GM12878 (cell line): ENCODE measurements at places on chromosomes 5 and 9. TPM values are rescaled to one million over a fixed set of nuclear protein-coding genes. Genes with fewer than 3 reads are reported as not detected.

GRCh38 chr9:136059851-136060670 lies 35.0 kb downstream of the NACC2 start:
- H3K4me3 ChIP-seq, result no peak overlapping the region
- no peaks in the 10 kb centered on the region for H3K36me3 ChIP-seq
- no peak overlapping the region for H3K27ac ChIP-seq
- no peak for DNase-seq
- H3K27me3 ChIP-seq, result no peaks in the 10 kb centered on the region

DNA sequence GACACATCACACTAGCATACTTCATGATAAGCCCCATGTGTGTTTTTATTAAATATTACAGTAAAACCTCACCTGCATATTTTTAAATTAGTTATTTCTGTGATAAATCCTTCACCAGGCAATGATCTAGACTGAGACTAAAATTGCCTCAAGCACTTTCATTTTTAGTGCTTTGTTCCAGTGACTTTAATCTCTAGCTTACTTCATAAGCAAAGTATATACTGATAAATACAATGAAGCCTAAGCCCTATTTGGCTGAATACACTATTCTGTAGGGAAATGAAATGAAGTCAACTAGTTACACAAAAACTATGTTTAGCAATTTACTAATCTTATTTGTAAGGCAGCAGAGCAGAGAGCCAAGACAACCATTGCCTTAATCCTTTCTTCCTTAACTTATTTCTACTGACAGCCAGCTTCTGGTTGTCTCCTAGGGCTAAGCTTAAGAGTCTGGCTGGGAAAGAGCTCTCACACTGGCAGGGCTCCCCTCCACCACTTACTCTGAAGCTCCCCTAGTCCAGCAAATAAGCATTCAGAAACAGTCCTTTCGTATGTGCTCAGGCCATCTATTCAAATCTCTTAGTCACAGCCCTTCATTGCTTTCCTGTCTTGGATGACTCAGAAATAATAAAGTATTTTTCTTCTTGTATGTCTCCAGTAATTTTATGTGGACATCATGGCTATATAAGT lies 31.4 kb upstream of the MTAP start:
- H3K27me3 ChIP-seq, result no peaks in the 10 kb centered on the region
- no peaks in the 10 kb centered on the region for H3K36me3 ChIP-seq
- H3K27ac ChIP-seq, result no peak overlapping the region
- no peak for DNase-seq

DNA sequence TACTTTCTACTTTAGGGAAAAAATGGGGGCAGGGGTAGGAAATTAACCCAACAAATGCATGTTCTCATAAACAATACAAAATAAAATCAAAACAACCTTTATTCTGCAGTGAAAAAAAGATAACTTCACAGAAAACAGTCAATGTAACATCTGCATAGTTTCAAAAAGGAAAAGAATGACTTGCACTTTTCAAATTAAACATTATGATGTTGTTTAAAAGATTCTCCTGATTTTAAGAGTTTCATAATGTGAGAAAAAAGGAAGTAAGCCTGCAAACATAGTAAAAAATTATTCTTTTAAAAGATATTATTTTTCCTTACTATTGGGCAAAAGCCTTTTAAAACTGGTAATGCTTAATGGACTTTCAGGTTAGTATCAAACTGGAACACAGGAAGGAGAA lies 7.6 kb downstream of the C9orf72 start:
- H3K4me1 ChIP-seq, result peaks cover 10% of the 10 kb centered on the region; the same call in 1 of the 2 replicates
- no peak for DNase-seq
- H3K36me3 ChIP-seq, result no peaks in the 10 kb centered on the region

- H3K36me3 ChIP-seq, result no peaks in the 10 kb centered on the region
- H3K4me1 ChIP-seq, result no peaks in the 10 kb centered on the region
- no peaks in the 10 kb centered on the region for H3K27me3 ChIP-seq
Measured at GRCh38 chr9:137985637-137986071, 108.1 kb downstream of the CACNA1B start.

- no peaks in the 10 kb centered on the region for H3K36me3 ChIP-seq
- DNase-seq, result no peak
- H3K4me3 ChIP-seq, result no peak overlapping the region
- peaks cover 4% of the 10 kb centered on the region for H3K4me1 ChIP-seq
Measured at GRCh38 chr9:27571011-27571410, 2.3 kb downstream of the C9orf72 start.

GRCh38 chr9:35606138-35606504 lies 1.1 kb downstream of the TESK1 start:
- H3K4me3 ChIP-seq, result peak overlapping the region; percentile 81
- no peaks in the 10 kb centered on the region; the same call in 1 of the 2 replicates for H3K36me3 ChIP-seq
- no peaks in the 10 kb centered on the region for H3K27me3 ChIP-seq
- H3K27ac ChIP-seq, result no peak overlapping the region
- no peak for DNase-seq
- H3K4me1 ChIP-seq, result peaks cover 8% of the 10 kb centered on the region

- H3K4me3 ChIP-seq, result no peak overlapping the region
- H3K4me1 ChIP-seq, result no peaks in the 10 kb centered on the region
- H3K27ac ChIP-seq, result no peak overlapping the region
- H3K36me3 ChIP-seq, result no peaks in the 10 kb centered on the region
- no peak for DNase-seq
Measured at GRCh38 chr9:80946496-80947170, 742.7 kb downstream of the TLE1 start.

DNA sequence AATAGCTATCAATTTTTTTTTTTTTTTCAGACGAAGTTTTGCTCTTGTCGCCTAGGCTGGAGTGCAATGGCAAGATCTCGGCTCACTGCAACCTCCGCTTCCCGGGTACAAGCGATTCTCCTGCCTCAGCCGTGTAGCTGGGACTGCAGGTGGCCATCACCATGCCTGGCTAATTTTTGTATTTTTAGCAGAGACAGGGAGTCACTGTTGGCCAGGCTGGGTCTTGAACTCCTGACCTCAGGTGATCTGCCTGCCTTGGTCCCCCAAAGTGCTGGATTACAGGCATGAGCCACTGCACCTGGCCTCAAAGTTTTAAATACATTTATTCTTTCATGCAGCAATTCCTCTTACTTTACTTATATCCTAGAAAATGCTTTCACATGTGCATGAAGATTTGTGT lies 17.6 kb downstream of the TRIM14 start:
- H3K4me1 ChIP-seq, result peaks cover 86% of the 10 kb centered on the region
- peak overlapping the region; percentile 75 for H3K27ac ChIP-seq
- peak overlapping the region; percentile 27; the same call in 1 of the 2 replicates for H3K4me3 ChIP-seq
- H3K27me3 ChIP-seq, result no peaks in the 10 kb centered on the region

GRCh38 chr9:65426231-65426630 lies 141.2 kb upstream of the FOXD4L5 start:
- H3K4me1 ChIP-seq, result no peaks in the 10 kb centered on the region
- no peak overlapping the region for H3K27ac ChIP-seq
- DNase-seq, result no peak
- no peak overlapping the region for H3K4me3 ChIP-seq
- no peaks in the 10 kb centered on the region for H3K27me3 ChIP-seq

- no peak for DNase-seq
- no peak overlapping the region for H3K4me3 ChIP-seq
- no peaks in the 10 kb centered on the region for H3K27me3 ChIP-seq
- peaks cover 6% of the 10 kb centered on the region; the same call in 1 of the 2 replicates for H3K4me1 ChIP-seq
- no peak overlapping the region for H3K27ac ChIP-seq
- H3K36me3 ChIP-seq, result no peaks in the 10 kb centered on the region
Measured at GRCh38 chr5:34913072-34913471, 2.2 kb downstream of the RAD1 start.

DNA sequence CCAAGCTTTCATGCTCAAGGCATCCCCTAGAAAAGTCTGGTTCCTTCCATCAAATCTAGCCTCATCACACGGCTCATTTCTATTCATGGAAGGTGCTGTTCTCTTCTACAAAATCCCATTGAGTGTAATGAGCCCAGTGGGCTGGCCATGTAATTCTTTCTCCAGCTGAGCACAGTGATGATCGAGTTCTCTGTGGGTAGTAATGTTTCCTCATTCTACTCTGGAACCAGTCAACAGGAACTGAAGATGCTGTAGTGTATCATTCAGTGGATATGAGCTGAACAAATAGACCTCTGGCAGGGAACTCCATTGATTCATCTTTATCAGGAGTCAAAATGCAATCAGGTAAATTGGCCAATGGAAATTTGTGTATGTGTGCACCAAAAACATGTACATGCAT lies 149.2 kb downstream of the LRRC70 start:
- no peak for DNase-seq
- H3K27me3 ChIP-seq, result no peaks in the 10 kb centered on the region
- no peak overlapping the region for H3K27ac ChIP-seq

GRCh38 chr5:143782588-143783386 lies 29.2 kb upstream of the HMHB1 start:
- no peaks in the 10 kb centered on the region for H3K27me3 ChIP-seq
- DNase-seq, result no peak
- H3K36me3 ChIP-seq, result no peaks in the 10 kb centered on the region
- no peak overlapping the region for H3K4me3 ChIP-seq
- H3K4me1 ChIP-seq, result no peaks in the 10 kb centered on the region

- H3K27me3 ChIP-seq, result no peaks in the 10 kb centered on the region
- DNase-seq, result no peak
- no peaks in the 10 kb centered on the region for H3K4me1 ChIP-seq
- H3K4me3 ChIP-seq, result no peak overlapping the region
- no peaks in the 10 kb centered on the region for H3K36me3 ChIP-seq
- H3K27ac ChIP-seq, result no peak overlapping the region
Measured at GRCh38 chr5:33719769-33720168, 172.0 kb downstream of the ADAMTS12 start.

- H3K4me1 ChIP-seq, result no peaks in the 10 kb centered on the region
- H3K27ac ChIP-seq, result no peak overlapping the region
- no peaks in the 10 kb centered on the region for H3K36me3 ChIP-seq
- no peak for DNase-seq
- H3K4me3 ChIP-seq, result no peak overlapping the region
- H3K27me3 ChIP-seq, result no peaks in the 10 kb centered on the region
Measured at GRCh38 chr5:26921439-26921838, 116.9 kb downstream of the CDH9 start.

- H3K36me3 ChIP-seq, result no peaks in the 10 kb centered on the region
- H3K27me3 ChIP-seq, result no peaks in the 10 kb centered on the region
- no peak overlapping the region for H3K4me3 ChIP-seq
Measured at GRCh38 chr5:35183556-35183955, 46.7 kb downstream of the PRLR start.

DNA sequence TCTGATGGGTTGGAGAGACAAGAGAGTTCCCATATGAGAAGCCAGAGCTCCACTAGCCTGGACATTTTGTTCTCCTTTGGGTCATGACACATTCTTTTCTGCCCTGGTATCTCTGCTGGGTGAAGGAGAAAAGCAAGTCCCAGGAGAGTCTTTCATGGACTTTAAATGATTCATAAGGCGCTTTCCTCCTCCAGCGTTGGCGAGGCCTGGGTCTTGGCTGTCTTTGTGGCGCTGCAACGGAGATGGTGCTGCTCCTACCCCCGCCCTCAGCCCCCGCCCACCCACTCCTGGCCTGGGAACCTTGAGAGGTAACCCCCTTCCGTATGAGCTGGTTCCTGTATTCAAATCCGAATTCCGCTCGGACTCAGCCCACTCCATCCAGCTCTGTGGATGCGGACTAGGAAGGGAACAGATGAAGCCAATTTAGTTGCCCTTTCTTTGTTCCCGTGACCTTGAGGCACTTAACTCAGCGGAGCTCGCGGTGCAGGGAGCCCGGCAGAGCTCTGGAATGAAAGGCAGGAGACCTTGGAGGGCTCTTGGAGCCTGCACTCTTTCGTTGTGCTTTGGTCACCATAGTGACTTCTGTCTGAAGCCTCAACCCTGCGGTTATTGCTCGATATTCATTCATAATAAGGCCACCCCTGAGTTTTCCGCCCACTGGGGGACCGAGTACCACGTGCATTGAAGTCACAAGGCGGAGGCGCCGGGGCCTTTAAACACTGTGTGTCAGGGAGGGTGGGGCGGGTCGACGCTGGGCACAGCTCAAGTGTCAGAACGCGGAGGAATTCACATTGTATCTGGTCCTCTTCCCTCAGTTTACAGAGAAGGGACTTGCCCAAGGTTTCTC lies 14.0 kb upstream of the PWWP2A start:
- no peak overlapping the region for H3K4me3 ChIP-seq
- H3K27me3 ChIP-seq, result no peaks in the 10 kb centered on the region
- H3K27ac ChIP-seq, result no peak overlapping the region

DNA sequence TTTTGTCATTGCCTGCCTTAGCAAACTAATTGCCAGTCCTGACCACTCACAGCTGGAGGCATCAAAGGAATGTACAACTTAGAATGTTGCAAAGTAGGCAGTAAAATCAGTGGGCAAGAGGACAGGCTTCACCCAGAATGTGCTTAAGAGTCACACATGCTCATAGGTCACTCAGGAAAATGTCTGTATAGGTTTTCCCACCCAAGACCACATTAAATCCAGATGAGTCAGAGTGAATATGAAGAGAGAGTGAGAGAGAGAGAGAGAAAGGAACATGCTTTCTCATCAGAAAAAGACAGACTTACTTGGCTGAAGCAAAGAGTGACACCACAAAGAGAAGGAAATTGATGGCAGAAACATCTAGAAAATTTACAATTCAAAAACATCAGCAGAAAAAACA lies 37.9 kb downstream of the PLEKHG4B start:
- no peaks in the 10 kb centered on the region for H3K27me3 ChIP-seq
- no peak overlapping the region for H3K4me3 ChIP-seq
- no peak for DNase-seq

- H3K27ac ChIP-seq, result peak overlapping the region; percentile 92
- H3K4me3 ChIP-seq, result peak overlapping the region; percentile 85
- peak; percentile 83 for DNase-seq
- no peaks in the 10 kb centered on the region for H3K27me3 ChIP-seq
- peaks cover 21% of the 10 kb centered on the region for H3K4me1 ChIP-seq
Measured at GRCh38 chr5:157729858-157730257, 1.4 kb upstream of the THG1L start.

DNA sequence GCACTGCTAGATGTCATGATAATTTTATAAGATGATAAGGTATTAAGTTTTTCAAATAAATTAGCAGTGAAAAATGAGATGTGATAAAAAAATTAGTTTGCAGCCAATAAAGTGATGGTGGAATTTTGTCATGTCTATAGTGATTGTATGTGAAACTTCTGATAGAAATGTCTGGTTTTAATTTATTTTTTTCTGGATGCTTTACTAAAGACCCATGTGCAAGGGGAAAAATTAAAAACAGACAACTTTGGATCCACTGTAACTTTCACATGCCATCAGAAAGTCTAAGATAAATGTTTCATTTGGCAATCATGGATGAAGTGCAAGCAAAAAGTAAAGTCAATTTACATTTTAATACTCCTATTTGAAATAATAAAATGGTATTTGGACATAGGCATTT lies 4.4 kb upstream of the NDUFS4 start:
- DNase-seq, result no peak
- no peak overlapping the region for H3K27ac ChIP-seq
- no peaks in the 10 kb centered on the region for H3K27me3 ChIP-seq

SNCAIP gene
- total RNA-seq, result 0.27 and 0.31 TPM in 2 replicates

PCDHGA10 gene
- 1.8 and 1.9 TPM in 2 replicates for total RNA-seq

CSF2 gene
- total RNA-seq, result 0.85 and 1.4 TPM in 2 replicates

KIF12 gene
- 0.27 TPM in 1 of 2 replicates, not detected in the other for total RNA-seq

CCT5 gene
- total RNA-seq, result 347 and 376 TPM in 2 replicates

WNT8A gene
- not detected in 2 replicates for total RNA-seq

TMEM171 gene
- total RNA-seq, result not detected in 2 replicates

MLANA gene
- not detected in 2 replicates for total RNA-seq

LRRC70 gene
- 0.53 and 0.74 TPM in 2 replicates for total RNA-seq

DDX4 gene
- total RNA-seq, result 0.36 TPM in 1 of 2 replicates, not detected in the other
